Fibroblast of skin of scalp (primary cell): ENCODE measurements at places on chromosomes 4 and X.

GRCh38 chrX:16826207-16826606, 39.9 kb downstream of the TXLNG start:
- peak; percentile 40 for DNase-seq

- peak; percentile 6 for DNase-seq
Measured at GRCh38 chr4:136750897-136751296, 781.4 kb downstream of the PCDH18 start.

DNA sequence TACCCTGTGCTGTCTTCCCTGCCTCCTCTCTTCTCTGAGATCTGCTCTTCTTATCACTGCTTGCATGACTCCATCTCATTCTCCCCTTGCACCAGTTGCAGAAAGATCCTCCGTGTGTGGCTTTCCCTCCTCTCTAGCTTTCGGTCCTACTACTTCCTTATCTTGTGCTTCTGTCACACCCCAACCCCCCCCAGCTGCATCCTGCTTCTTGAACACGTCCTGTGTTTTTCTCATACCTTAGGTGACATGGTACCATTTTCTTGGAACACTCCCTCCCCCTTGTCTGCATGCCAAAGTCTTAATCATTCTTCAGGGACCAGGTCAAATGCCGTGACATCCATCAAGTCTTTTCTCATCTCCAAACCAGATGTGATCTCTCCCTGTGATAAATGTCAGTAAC, 46.4 kb downstream of the FHL1 start:
- no peak for DNase-seq

DNA sequence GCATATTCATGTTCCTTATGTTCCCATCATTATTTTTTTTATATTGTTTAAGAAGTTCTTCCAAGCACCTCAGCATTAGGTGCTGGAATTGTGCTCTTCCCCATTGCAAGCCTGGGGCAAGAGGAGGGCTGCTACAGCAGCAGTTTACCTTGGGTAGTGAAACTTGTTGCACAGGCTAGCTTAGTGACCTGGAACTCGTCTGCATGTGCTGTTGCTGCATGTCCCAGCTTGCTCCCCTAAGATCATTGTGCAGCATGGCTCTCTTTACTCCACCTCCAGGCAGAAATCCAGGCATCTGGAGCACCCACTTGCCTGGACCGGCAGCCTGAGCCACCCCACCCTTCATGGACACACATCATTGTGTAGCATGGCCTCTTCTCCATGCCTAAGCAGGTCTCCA, 776.0 kb downstream of the GLUD2 start:
- no peak for DNase-seq

DNA sequence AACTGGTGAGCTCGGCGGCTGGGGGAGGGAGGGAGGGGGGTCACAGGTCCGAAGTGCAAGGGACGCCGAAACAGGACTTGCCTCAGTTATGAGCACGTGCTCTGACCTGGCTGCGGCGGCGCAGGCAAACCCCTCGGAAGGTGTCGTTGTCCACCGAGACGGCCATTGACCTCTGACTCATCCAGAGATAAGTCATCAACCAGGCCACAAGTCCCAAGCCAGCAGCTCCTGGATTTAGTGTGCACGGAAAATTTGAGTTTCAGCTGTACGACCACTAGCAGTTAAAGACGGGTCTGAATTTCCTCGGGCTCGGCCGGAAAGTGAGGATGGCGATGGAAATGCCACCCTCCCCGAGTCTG, 674 bp downstream of the SH3D19 start:
- DNase-seq: peak; percentile 37

GRCh38 chr4:114527637-114528036, 71.0 kb upstream of the UGT8 start:
- no peak for DNase-seq

- peak; percentile 91 for DNase-seq
Measured at GRCh38 chr4:5238173-5238572, 186.9 kb downstream of the STK32B start.

DNA sequence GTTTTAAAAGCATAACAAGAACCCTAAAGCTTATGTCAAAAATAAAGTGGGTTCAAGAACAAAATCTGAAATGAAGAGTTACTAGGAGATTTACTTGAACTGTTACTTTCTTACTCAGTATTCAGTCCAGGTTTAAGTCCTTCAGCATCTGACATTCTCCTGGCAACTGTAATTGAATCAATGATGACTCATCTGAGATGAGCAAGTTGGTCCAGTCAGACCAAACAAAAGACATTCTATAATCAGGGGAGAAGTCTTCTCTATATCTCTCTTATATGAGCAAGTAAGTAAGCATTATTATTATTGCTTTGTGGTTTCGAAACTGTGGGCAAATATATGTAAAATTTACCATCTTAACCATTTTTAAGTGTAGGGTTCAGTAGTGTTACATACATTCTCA, 34.6 kb downstream of the MAP9 start:
- DNase-seq: peak; percentile 38

GRCh38 chr4:55411621-55412020, 15.9 kb downstream of the TMEM165 start:
- DNase-seq: no peak

- DNase-seq: peak; percentile 55
Measured at GRCh38 chr4:33072298-33073089, 2352.3 kb downstream of the PCDH7 start.

DNA sequence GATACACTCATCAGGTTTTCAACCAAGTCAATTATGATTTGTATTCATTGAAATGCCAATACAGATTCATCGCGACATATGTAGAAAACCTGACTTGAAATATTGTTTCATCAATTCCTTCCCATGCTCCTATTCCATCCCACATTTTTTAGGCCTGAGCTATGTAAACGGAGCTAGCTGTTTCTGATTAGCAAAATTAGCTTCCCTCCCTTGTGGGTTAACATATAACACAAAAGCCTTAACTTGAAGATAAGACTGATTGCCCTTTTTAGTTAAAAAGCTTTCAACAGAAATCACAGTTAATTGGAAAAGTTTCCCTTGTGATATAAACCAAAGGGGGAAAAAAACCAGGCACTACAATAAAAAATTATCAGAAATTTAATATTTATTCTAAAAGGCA, 32.8 kb upstream of the DCLK2 start:
- no peak for DNase-seq

GRCh38 chrX:108735091-108735678, 1.2 kb downstream of the IRS4 start:
- no peak for DNase-seq

- no peak for DNase-seq
Measured at GRCh38 chr4:14149176-14150053, 521.9 kb upstream of the BOD1L1 start.

DNA sequence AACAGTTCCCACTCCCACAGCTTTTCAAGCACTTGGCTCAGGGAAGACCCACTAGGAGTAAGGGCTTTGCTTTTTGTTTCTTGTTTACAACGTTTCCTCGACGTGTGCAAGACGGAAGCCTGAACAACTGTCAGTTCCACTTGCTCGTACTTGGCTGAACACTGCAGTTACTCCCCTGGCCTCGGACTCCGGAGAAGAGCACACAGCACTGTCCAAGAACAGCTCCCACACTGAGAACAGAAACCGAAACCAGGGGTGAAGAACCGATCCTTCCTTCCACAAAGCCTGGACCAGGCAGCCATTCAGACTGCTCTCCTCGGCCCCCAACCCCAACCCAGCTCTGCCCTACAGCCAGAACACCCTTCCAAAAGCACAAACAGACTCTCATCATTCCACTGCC, 25.5 kb downstream of the IRF2 start:
- peak; percentile 19 for DNase-seq

- DNase-seq: no peak
Measured at GRCh38 chr4:74590476-74590875, 145.5 kb downstream of the AREG start.

DNA sequence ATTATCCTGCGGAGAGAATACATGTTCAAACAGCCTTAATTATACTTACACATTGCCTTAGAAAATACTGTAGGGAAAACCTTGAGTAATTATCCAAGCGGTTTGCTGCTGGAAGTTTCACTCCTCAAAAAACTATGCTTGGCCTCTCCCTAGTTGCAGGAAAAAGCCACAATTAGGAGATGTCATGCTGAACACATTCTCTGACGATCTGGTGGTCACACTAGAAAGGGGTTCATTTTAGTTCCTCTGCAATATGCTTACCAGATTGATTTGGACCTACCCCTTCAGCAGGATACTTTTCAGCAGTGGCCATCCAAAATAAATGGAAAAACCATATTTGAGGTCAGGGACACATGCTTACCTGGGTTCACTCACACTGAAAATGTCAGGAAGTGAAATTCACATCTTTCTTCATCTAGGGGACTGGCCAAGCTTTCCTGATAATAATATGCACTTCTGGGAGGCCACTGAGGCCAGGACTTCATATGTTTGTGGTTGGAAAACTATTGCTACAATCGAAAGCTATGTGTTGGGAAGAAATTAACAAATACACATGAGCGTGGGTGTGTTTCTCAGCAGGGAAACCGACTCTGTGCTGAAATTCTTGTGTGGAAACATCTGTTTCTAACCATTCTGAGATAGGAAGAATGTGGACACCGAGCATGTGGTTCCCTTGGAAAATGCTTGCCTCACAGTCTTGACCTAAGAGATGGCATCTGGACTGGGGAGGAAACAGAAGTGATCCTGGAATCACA, 68.8 kb downstream of the ATXN3L start:
- peak; percentile 95 for DNase-seq

DNA sequence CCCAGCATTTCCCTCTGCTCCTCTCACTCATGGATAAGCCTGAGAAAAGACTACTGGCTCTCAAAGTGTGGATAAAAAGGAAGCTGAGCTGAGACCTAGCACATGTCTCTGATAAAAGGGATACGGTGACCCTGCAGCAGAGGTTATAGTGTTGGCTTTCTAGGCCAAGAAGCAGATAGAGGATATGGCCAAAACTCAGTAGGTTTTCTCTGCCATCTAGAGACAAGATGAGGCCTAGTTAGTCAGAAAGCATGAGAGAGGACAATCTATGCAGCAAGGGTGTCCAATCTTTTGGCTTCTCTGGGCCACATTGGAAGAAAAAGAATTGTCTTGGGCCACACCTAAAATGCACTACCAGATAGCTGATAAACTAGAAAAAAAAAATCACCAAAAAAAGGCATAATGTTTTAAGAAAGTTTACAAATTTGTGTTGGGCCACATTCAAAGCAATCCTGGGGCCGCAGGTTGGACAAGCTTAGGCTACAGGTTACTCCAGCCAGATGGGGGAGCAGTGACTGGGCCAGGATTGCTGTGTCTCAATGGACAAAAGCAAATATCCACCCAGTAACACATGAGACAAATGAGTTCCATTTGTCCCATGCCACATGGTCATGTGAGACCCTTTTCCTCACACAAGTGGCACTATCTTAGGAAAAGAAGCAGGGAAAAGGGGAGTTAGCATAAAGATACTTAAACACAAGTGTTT, 411.4 kb downstream of the INPP4B start:
- no peak for DNase-seq

DNA sequence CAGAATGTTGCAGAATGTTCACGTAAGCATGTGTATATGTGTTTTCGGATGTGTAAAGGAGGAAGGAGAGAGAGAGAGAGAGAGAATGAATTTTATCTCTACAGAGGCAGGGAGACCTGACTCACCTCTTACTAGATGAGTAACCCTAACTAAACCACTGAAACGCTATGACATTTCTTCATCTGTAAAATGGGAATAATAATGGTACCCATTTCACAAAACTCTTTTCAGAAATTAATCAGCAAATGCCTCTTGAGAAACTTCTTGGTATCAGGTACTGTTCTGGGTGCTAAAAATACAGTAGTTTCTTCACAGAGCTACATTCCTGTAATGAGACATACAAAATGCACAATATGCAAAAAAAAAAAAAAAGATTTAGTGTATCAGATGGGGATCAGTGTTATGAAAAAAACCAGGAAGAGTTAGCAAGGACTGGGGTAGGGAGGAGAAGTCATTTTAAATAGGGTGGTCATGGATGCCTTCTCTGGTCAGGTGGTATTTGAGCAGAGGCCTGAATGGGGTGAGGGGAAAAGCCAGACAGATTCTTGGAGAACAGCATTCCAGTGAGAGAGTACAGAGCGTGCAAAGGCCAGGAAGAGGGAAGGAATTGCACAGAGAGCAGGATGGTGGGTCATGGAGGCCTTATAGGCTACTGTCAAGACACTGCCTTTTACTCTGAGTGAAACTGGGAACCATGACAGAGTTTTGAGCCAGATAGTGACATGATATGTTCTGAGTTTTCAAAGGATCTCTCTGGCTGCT, 84.9 kb upstream of the SPANXB1 start:
- no peak for DNase-seq

DNA sequence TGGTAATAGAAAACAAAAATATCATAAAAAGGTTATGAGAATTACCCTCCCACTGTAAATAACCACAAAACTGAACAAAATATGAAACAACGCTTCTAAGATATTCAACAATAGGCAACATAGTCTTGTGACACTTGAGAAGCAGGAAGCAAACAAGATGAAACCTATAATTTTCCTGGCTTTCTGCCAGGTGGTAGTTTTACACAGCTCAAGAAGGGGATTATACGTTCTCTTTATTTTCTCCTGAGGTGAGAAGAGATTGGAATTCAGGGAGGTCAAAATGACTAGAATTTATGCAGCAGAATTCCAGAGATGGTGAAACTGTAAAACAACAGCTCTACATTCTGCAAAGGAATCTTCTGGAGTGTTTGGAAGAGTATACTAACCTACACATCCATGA, 186.0 kb downstream of the HHIP start:
- no peak for DNase-seq

- DNase-seq: peak; percentile 21
Measured at GRCh38 chr4:139175646-139176301, 1.2 kb downstream of the ELF2 start.

- no peak for DNase-seq
Measured at GRCh38 chr4:43163101-43163792, 270.7 kb downstream of the GRXCR1 start.

DNA sequence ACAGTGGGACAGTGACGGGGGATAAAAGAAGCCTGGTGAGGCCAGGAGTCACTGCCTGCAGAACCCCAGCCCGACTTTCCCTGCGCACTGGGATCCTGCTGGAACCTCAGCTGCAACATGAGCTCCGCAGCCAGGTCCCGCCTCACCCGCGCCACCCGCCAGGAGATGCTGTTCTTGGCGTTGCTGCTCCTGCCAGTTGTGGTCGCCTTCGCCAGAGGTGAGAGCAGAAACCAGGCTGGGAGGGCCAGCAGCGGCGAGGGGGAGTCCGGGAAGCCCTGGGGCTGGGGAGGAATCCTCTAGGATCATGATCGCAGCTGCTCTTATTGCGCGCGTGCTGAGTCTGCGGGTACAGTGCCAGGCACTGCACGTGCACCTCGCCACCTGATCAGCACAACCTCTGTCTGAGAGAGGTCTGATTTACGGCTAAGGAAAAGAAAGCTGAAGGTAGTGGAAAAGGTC, at the start of gene PF4V1:
PF4V1 (plus strand) TSS at position 51 of the 459 bp plus-strand sequence; CDS start at position 118, 67 bp downstream.
- DNase-seq: no peak

- no peak for DNase-seq
Measured at GRCh38 chrX:84760560-84760959, 243.1 kb upstream of the APOOL start.

- DNase-seq: peak; percentile 1
Measured at GRCh38 chr4:32519060-32519459, 1798.9 kb downstream of the PCDH7 start.

- peak; percentile 31 for DNase-seq
Measured at GRCh38 chrX:22097012-22097694, 65.0 kb downstream of the PHEX start.

- DNase-seq: no peak
Measured at GRCh38 chrX:31440546-31440945, 368.7 kb upstream of the FTHL17 start.
